ENCODE measurements at places on chromosomes 11 and 22.
A peak's percentile ranks its signal among the peaks of the same experiment; 100 is the strongest.

DNA sequence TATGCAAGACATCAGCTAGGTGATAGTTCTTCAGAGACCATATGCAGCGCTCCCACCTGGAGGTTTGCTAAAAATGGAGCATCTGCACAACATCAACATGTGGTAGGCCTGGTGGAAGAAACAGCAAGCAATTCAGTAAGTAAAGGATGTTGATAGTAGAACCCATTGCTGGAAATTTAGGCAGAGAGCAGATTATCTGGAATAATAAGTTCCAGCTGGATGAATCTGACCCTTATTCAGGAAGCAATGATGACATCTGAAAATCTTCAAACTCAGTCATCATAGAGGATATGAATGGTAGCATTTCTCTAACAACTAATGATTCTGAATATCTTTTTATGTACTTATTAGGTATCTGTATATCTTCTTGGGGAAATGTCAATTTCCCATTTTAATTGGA lies 225.2 kb upstream of the ANO3 start:
- no peak for DNase-seq

- DNase-seq: no peak
These were observed 1.8 kb upstream of the OR5B21 start for GRCh38 chr11:58509748-58510147.

GRCh38 chr11:1231396-1232020 lies 8.6 kb downstream of the MUC5B start:
- DNase-seq: no peak

DNA sequence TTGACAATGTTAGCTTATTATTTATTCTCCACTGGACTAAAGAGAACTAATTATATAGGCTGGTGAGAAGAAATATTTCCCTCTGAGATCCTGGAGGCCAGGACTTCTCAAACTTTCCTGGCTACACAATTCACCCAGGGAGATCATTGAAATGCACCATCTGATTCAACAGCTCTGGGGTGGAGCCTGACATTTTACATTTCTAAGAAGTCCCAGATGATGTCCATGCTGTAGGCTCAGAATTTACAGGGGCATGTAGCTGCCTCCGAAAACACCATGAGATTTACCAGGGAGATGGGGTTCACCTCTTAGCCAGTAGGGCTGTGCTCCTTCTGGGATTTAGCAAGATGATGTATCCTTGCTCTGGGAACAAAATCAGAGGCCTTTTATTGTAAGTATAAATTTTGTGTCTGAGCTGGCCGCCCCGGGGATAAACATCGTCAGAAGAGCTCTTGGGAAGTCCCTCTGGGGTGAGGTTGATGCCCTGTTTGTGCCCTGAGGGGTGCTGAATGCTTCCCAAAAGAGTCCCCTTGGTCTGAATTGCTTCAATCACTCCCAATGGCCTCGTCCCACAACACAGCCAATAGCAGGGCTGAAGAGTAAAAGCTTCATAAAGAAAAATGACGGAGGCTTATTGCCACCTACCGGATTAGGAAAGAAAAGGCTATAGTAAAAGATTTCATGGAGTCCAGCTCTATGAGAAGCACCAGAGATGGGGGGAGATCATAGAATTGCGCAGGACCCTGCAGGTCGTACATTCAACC lies 33.4 kb upstream of the API5 start:
- DNase-seq: no peak

DNA sequence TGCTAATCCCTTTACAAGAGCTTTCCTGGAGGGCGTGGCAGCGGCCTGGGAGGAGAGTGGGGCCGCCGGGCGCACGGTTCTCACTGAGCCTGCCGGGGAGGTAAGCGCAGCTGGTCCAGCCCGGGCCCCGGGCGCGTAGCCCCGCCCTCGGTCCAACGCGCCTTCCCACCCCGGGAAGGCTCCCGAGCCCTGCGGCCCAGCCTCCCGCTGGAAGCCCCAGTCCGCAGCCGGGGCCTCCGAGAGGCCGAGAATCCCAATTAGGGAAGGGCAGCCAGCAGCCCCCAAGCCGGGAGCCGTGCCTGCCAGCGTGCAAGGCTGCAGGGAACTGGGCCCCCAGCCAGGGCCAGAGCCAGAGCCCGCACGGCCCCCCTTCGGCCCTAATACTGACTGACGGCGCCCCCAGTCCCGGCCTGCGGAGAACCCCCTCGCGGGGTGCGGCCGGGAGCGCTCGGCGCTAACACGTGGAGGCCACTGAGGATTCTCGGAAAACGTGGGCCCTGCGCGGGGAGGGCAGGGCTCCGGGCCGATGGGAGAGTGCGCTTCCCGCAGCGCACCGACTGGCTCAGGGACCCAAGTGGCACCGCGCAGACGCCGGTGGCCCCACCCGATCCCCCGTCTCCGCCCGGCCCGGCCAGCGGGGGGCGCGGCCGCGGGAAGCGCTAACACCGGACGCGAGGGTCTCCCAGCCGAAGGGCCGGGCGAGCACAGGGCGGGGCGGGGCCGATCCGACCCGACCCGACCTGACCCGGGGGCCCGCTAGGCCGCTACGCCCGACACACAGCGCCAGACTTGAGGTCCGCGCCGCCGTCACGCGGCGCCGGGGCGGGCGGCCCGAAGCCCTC lies 5.7 kb downstream of the ZFTA start:
- no peak for DNase-seq

GRCh38 chr11:125935618-125936199 lies 10.1 kb upstream of the VSIG10L2 start:
- DNase-seq: no peak

DNA sequence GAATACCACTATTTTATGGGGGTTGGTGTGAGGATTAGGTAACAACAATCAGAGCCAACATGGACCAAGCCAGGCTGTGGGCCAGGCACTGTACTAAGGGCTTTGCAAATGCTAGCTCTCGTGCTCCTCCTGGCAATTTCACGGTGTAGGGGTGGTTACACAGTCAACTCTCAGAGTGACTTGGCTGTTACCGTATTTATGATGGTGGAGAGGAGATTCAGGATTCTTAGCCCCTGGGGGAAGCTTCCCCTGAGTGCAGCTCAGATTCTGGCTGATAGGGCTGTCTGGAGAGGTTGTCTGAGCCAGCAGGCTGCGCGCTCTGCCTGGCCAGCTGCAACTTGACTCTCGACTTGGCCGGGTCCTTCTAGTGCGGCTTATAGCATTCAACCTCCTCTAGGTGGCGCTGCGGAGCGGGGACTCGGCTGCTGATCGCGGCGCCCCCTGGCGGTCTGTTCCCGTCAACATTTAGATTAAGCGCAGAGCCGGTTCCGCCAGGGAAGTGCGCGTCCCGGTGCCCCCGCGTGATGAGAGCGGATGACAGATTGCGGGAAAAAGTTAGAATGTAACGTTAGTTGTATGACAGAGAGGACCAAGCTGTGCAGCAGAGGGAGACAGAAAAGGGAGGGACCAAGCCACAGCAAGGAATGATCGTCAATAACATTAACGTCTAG lies 4.5 kb upstream of the NCF4 start:
- DNase-seq: peak; percentile 9

GRCh38 chr22:45914309-45914708 lies 62.7 kb downstream of the WNT7B start:
- no peak for DNase-seq

- peak; percentile 84 for DNase-seq
These were observed 100.5 kb downstream of the ZBTB16 start for GRCh38 chr11:114159802-114160632.

DNA sequence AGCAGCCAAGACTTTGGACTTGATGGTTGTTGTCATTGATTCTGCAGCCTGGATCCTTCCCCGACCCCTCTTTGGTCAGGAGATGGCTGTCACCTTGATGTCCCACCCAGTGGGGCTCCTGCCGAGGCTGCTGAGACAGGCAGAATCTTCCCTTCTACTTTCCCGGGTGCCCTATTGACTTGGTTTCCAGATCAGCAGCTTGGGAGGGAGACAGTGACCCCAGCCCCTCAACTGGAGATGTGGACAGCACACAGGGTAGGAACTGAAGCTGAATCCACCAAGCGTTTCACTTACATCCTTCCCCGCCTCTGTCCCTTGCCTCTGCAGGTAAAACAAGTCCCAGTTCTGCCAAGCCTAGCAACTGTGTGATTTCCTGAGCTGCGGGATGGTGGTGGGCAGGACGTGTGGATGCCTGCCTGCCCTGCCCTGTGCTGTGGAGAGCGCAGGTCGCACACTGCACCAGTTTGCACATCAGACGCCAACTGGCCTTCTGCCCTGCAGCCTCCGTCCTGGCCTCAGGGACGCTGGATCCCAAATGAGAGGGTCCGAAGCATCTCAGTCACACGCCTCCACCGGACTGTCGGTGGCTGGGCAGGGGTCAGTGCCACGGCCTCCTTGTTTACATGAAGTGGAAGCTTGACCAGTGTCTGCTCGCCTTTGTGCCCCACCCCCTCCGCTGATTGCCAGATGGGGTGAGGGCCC lies 34.6 kb downstream of the FAM83F start:
- DNase-seq: no peak

- no peak for DNase-seq
These were observed 59.9 kb upstream of the RRAS2 start for GRCh38 chr11:14418801-14419417.

GRCh38 chr11:94925422-94926270 lies 47.7 kb downstream of the CWC15 start:
- no peak for DNase-seq

- DNase-seq: no peak
These were observed 7.6 kb upstream of the LMO2 start for GRCh38 chr11:33899400-33900037.

GRCh38 chr22:38531251-38531938 lies 25.3 kb upstream of the DDX17 start:
- DNase-seq: no peak

DNA sequence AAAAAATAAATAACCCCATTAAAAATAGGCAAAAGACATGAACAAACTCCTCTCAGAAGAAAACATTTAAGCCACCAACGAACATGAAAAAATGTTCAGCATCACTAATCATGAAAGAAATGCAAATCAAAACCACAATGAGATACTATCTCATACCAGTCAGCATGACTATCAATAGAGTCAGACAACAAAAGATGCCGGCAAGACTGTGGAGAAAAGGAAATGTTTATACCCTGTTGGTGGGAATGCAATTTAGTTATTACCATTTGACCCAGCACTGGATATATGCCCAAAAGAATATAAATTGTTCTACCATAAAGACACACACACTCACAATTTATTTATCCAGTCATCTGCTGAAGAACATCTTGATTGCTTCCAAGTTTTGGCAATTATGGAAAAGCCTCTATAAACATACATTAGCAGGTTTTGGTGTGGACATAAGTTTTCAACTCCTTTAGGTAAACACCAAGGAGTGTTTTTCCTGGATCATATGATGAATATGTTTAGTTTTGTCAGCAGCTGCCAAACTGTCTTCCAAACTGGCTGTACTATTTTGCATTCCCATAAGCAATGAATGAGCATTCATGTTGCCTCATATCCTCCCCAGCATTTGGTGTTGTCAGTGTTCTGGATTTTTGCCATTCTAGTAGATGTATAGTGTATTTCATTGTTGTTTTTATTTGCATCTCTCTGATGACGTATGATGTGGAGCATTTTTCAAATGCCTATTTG lies 28.0 kb downstream of the OR8D1 start:
- no peak for DNase-seq

- DNase-seq: no peak
These were observed 1.4 kb upstream of the TAGLN start for GRCh38 chr11:117197516-117198456.

DNA sequence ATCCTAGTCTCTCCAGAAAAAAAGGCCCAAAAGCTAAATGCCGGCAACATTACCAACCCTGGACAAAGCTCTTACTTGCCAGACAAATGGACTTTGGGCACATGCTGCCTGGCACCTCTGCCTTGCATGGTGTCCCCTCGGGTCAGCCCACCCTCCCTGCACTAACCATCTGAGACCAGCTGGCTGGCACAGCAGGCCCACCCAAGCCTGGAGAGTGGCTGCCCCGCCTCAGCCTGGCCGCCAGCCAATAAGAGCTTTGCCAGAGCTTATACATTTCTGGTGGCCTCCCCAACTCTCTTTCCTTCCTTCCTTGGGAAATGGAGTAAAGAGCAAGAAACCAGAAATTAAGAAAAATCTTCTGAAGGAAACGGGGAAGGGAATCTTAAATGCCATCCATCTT lies 24.5 kb downstream of the MCHR1 start:
- no peak for DNase-seq

GRCh38 chr11:116960930-116961329 lies 123.5 kb upstream of the APOA1 start:
- no peak for DNase-seq

Measured in NCI-H1436 treated with DMSO at 0.1 percent for 48 hours (cell line).